ENCODE measurements at places on chromosomes 7 and 10.

- no peak for DNase-seq
These were observed 63.8 kb downstream of the COL26A1 start for GRCh38 chr7:101426303-101427011.

DNA sequence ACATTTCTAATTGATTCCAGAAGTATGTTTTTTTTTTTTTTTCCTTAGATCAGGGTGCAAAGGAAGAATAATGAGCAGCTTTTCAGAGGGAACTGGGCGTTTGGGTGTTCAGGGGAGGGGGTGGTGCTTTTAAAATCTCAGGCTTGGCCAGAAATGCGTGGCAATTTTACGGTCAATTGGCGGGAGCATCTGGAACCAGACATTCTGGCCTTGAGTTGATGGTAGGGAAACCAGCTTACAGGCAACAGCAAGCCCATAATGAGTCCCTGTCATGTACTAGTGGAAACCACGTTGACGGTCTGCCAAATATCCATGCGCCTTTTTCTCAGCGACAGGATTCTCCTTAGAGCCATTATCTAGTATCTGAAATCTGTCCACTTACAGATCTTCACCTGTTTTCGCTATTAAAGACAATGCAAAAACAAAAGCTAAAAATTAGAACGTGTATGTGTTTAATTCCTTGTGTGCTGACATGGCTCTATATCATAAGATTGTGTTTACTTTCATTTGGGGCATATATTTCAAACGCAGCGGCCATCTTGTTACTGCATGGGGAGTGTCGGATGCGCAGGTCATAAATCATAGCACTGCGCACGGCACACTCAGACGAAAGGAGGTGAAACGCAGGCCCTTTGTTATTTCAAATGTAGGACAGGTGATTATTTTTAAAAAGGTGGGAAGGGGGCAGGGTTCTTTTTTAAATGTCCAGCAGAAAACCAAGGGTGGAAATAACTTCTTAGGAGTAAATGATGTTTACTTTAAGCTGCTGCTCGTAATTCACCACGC lies 209.2 kb downstream of the AGMO start:
- no peak for DNase-seq

DNA sequence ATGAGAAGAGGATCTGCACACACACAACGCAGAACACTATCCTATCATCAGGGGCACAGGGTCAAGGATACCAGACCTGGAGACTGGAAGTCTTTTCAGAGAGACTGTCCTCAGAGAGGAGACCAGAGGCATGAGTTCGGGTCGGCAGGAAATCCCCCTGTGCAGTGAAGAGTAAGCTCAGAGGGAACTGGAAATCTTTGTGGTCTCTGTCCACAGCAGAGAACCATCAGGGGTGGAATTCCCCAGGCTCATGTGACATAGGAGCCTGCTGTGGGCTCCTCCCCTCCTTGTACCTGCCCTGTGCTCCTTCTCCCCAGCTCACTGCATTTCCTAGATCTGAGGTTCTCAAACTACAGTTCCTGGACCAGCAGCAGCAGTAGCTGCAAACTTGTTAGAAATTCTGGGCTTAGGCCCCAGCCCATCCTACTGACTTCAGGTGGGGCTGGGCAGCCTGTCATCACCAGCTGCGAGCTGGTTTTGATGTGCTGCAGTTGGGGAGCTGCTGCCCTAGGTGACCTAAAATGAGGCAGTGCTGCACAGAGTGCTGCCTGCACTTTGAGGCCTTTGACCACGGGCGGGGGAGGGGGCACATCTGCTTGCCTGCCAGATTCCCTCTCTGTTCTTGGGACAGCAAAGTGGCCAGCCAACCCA lies 2.4 kb downstream of the ZMIZ2 start:
- DNase-seq = peak; percentile 64

DNA sequence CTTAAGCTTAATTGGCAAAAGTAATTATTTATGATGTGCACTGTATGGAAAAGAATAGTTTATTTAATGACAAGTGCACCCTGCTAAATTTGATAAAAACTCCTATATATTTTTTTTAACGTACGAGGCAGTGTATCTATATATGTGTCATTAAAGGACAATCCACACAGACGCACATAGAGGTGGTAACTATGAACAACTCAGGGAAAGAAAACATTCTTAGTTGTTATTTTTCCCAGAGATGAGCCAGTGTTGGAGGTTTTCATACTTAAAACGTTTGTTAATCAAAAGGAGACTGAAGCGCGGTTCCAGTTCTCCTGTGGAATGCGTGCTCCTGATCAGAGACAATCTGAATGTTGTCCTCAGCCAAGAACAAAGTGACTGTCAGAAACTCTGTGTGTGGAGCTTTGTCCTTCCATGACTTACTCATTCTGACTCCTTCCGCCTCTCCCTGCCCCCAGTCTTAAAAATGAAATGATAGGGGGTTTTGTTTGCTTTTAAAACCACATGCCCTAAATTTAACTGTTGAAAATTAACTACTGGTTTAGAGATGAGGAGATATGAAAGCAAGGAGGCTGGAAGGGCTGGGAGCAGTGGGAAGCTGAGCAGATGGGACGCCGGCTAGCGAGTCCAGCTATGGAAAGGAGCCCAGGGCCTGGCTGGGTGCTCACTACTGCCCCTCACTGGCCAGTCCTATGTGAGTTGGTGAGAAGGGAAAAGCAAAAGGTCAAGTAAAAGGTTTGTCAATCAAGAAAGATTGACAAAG lies 99.6 kb downstream of the SVIL start:
- DNase-seq = no peak

DNA sequence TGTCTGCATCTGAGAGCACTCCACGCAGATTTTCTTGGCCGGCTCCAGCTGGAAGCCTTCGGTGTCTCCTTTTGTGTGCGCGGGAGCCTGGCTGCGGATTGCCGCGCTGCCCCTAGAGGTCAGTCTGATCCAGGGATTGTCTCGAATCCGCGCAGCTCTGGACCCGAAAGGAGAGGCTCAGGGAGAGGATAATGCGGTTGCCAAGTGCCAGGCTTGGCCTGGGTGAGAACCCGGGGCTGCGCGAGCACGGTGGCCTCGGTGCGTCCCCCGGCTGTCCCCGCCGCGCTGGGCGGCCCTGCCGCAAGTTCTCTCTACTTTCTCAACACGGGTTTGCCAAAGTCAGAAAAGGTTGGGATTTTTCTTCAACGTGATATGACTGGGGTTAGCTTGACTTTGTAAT lies 140.9 kb downstream of the ADCYAP1R1 start:
- DNase-seq = no peak

GRCh38 chr10:18340496-18341051 lies 200.3 kb downstream of the CACNB2 start:
- no peak for DNase-seq

DNA sequence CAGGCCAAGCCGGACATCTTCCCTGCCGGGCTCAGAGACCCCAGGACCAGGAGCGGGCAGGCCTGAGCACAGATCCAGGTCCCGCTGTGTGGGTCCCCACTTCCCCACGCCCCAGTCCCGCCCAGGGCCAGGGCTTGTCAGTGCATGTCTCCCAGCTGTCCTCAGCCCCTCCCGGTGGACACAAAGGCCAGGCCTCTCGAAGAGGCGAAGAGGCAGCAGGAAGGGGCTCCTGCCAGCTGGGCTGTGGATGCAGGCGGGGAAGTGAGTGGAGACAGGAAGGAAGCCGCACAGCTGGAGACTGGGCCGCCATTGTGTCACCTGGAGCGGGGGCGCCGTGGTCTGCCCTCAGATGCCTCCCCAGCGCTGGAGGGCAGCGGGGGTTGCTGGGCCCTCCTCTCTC lies 4.8 kb downstream of the GRIFIN start:
- no peak for DNase-seq

- no peak for DNase-seq
These were observed 202.3 kb upstream of the ZNF32 start for GRCh38 chr10:43851030-43851429.

- no peak for DNase-seq
These were observed 38.8 kb downstream of the TMEM60 start for GRCh38 chr7:77759294-77759889.

DNA sequence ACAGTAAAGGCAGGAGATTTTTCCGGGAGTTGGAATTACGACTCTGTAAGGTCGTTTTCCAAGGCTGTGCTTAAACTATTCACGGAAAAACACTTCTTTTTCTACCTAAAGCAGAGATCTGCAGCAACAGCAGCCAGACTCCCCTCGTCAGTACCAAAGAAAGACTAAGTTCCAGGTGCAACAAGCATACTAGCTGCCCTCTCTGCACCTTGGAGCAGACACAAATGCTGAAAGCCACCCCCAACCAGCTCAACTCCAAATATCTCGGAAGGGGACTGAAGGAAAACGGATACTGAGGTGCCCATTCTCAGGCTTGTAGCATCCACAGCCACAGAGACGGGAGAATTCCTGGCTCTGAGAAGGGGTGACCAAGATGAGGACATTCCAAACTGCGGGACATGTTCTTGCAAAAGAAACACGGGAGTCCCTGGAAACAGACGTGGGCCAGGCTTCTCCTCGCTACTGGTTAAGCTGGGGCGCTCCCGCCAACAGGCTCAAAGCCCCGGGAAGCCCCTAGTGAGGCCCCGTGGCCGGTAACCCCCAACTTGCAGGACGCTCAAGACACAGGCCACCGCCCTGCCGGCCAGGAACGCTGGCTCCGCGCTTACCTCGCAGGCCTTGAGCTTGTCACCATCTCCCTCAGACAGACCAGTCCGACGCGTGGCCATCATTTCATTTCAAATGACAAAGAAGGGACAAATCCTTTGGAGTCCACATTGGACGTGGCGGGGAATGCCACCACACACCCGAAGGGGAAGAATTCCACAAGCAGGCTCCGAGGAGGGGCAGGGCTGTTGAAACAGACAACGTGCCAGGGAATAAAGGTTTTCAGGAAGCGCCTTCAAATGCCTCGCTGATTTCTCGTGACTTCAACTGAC lies 2.2 kb downstream of the ARHGAP21 start:
- no peak for DNase-seq

- DNase-seq = no peak
These were observed 157.5 kb downstream of the LYZL1 start for GRCh38 chr10:29446327-29446726.

DNA sequence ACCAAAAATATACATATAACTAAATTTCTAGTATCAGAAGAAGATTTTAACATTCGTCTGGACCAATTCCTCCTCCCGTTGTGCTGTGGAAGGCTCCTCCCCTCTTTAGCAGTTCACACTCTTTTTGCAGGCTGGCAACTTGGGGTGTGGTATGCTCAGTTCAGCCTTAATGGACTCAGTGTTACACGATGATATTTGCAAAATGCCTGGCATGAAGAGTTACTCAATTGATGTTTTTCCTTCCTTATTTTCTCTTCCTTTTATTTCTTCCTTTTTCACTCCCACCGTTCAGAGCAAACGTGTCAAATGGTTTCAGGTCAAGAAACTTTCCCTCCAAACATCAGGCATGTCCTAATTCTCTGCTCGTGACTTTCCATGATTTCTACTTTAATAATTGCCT lies 248.3 kb downstream of the PHF14 start:
- no peak for DNase-seq

DNA sequence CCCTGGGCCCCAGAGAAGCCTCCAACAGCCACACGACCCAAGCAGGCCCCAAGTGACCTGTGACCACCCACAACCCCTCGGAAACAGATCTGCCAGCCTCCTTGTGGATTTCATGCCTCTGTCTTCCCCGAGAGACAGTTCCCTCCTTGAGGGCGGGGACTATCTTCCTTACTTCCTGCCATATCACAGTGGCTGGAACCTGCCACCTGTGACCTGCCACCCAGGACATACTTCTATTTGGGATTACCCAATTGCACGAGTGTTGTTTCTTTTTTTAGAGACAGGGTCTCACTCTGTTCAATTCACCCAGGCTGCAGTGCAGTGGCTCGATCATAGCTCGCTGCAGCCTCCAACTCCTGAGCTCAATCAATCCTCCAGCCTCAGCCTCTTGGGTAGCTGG lies 25.9 kb downstream of the TNRC18 start:
- no peak for DNase-seq

DNA sequence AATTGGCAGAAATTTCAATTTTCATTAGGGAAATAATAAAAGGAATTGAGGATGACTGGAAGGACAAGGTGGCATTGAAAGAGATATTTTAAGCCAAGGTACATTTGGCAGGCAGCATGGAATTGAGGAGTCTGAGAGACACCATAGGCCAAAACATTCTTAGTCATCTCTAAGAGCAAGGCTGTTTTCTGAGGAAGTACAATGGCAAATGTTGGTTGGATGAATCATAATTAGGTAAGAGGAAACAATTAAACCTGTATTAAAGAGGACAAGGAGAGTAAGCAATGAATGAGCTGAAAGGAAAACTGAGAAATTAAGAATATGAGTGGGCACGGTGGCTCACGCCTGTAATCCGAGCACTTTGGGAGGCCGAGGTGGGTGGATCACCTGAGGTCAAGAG lies 86.3 kb downstream of the MRPL32 start:
- no peak for DNase-seq

DNA sequence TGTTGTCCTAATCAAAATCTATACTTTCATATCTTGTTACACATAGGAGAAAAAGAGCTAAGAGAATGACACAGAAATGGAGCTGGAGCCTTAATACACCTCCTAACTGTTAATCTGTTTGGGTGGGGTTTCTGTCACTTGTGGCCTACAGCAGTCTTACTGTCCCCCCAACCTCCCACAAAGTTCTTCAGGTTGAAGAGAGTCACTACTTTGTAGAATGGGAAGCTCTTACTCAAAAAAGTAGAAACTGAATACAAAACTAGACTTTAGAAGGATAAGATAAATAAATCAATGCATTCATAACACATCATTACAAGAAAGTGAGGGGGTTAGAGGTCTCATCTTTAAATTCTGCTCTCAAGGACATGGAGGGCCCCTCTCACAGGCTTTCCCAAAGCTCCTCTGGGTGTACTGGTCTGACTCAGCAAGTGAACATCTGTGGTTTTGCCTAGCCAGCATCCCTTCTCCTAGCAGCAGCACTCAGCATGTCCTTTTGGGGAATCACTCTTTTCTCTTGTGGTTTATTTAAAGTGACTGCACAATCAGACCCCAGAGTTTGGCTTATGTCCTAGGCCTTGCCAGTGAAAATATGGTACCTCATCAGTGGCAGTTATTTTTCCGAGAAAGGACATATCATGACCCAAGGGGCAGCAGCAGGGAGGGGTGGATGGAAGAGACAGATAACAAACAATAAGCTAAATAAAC lies 2.0 kb upstream of the BLVRA start:
- no peak for DNase-seq

- no peak for DNase-seq
These were observed 31.8 kb downstream of the GHRHR start for GRCh38 chr7:30995536-30995935.

DNA sequence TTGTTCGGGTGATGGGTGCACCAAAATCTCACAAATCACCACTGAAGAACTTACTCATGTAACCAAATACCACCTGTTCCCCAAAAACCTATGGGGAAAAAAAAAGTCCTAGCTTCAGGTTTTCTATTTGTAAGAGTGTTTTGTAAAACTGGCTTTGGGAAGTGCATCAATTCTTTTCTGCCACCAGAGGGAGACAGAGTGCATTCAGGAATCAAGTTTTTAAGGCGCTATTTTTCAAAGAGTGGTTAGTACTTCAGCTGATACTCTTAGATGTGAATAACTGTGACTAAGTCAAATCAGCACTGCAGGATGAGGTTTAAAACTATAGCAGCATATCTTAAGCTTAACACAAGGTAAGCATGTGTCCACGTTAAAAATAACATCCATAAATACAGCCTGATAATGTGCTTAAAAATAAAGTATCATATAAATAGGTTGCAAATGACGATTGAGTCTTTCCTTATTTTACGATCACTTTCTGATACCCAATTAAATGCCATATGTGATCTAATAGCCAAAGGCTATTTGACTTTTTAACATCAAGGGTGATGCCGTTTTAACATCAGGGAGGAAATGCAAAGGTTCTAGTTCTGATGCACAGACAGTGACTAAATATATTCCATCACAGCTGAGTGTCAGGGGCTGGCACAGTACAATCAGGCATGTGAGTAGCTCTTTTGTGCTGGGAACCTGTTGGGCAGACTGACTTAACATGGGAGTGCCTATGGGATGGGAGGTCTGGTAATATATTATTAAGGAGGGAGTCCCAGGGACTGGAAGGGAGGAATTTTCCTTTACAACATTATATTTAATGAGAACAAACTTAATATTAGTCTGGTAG lies 10.6 kb upstream of the LYZL2 start:
- no peak for DNase-seq

Data from activated B cell treated with CpG ODN at 0.5 μM for 24 hours (primary cell).